ENCODE measurements at places on chromosomes 13 and 19.

DNA sequence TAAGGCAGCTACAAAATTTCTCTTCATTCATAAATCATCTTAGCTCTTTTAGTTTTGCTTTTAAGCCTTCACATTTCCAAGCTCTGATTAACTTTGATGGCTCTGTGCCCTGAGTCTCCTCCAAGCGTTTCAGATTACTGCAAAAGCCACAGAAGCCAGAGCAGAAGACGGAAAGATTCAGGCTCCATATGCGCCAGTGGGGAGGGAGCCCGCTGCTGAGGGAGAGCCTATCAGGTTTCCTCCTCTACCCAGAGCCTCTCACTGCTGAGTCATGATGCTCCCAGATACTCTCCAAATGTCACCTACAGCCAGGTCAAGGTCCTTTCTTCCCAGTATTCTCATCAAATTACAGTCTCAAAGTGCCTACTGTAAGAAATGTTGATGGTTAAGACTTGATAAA, 193.6 kb downstream of the RAP2A start:
- DNase-seq: no peak

GRCh38 chr13:75621147-75621546, 15.0 kb upstream of the LMO7 start:
- DNase-seq: no peak

DNA sequence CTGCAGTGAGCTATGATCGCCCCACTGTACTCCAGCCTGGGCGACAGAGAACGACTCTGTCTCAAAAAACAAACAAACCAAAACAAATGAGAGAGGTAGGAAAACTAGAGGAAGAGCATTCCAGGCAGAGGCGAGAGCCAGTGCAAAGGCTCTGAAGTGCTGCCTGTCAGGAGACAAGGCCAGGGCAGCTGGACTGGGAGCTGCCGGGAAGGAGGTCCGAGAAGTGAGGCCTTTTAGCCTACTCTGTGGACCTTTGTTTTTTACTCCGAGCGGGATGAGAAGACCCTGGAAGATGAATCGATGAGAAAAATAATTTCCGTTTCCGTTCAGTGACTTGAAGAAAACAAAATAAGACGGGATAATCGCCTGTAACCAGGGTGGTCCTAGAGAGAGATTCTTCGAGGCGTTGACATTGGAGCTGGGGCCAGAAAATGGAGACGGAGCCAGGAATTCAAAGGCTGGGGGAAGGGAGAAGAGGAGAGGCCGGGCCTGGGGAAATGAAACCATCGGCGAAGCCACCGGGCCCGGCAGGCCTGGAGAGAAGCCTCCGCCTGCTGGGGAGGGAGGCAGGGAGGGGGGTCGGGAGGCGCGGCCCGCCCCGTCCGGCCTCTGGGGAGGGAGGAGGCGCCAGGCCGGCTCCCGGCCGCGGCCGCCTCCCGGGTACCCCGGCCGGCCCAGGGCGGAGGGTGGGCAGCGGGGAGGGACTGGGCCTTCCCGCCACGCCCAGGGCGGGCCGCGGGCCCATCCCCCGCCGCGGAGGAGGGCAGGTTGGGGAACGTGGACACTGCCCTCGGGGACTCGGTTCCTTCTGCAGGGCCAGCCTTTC, 7.8 kb upstream of the SERTAD1 start:
- peak; percentile 85 for DNase-seq

GRCh38 chr13:27712421-27712820, 79.9 kb upstream of the GSX1 start:
- no peak for DNase-seq

- DNase-seq: no peak
Observed at GRCh38 chr13:52884429-52885010, 36.1 kb upstream of the PCDH8 start.

DNA sequence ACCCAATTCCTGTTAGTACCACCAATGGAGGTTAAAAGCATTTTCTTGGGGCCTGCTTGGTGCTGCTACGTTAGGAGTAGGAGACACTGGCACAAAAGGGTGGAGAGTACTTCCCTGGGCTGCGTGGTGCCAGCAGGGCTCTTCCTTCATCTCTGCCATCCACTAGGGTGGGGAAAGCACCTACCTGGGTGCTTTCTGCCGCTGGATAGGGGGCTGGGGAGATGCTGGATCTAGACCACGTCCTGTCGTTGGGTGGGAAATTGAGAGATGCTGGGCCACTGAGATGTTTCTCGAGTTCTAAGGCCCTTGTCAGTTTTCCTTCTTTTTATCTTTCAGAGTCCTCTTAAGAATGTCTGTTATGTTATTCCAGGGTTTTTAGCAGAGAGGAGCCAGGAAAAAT, 6.7 kb upstream of the FCGBP start:
- no peak for DNase-seq

DNA sequence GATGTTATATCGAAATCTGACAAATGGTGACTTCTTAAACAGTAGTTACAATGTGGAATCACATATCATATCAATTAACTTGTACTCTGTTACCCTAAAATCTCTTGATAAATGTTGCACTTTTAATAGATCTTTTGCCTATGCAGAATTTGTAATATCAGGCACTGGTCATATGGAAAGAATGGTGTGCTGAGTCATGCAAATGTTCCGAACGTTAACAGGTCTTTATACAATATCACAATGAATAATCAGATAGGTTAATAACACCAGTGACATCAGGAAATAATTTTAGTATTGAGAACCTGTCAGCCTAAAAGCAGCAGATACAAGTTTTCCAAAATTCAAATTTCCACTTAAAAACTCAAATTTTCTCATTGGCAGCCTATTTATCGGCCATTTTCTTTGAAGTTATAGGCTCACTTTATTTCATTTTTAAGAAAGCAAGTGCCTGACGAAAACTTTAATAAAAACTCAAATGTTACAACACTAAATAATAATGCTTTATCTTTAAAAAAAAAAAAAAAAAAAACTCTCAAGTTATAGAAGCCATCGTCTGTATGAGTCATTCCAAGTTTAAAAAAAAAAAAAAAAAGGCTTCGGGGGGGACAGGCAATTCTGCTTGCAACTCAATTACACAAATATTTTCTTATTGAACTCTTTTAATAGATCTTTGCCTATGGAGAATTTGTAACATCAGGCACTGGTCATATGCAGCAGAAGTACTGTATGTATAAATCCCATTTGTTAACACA, 180.9 kb downstream of the DIAPH3 start:
- DNase-seq: no peak

DNA sequence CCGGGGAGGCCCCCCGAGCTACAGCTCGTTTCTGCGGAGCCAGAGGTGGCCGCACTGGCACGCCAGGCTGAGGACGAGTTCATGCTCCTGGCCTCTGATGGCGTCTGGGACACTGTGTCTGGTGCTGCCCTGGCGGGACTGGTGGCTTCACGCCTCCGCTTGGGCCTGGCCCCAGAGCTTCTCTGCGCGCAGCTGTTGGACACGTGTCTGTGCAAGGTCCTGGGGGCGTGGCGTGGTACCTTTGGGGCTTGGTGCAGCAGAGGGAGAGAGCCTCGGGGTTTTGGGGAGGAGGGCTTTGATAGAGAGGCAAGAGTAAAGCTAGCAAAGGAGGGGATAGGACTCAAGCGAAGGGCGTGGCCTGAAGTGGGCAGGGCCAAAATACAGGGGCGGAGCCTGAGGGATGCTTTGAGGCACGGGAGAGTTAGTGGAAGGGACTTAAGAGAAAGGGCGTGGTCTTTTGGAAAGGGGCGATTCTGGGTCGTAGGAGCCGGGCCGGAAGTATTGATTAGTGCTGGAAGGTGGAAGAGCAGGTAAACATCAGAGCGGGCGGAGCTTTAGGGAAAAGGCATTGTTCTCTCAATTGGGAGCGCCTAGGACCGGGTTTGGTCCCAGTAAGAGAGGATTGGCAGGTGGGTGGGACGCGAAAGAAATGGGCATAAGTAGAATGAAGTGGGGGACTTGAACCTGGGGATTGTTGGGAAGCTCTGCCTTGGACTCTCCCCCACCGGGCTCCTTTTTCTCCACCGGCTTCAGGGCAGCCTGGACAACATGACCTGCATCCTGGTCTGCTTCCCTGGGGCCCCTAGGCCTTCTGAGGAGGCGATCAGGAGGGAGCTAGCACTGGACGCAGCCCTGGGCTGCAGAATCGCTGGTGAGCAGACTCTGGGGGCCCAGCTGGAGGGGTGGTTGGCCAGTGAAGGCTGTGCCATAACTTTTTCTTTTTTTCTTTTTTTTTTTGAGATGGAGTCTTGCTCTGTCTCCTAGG, 1.2 kb downstream of the PPM1N start:
- DNase-seq: peak; percentile 83

DNA sequence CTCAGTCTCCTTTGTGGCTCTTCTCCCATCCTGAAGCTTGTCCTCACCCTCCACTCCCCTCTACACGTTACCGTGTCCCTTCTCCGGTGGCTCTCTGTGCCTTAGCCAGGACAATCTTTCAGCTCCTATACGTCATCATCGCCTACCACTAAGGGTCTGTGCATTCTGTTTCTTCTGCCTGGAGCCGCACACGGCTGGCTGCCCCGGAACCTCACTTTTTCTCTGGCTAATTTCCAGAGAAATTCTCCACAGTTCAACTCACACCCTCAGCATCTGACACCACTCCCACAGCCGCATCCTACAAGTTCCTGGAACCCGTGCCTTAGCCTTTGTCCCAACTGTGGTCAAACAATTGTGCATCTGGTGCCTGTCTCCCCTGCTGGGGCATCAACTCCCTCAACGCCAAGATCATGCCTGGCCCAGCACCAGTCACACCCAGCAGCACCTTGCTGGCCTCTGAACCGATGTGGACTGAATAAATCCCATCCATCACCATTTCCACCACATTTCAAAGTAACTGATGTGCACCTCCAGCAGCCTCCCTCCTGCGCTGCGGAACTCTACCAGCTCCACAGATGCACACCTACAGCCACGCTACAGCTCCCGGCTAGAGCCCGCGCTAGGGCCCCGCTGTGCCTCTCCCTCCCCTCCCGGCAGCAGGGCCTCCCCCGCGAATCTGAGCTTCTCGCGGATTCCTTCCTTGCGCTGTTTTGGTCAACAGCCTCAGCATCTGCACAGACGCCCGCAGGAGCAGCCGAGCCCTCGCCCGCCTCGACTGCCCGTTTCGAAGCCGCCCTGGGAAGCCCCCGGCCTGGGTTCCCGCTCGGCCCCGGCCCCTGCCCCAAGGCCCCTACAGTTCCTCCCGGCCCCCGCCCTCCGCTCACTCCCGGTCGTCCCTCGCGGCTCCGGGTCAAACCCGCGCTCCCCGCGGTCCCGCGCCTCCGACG, 689 bp downstream of the DCUN1D2 start:
- no peak for DNase-seq

GRCh38 chr19:42158926-42159325, 26.7 kb upstream of the POU2F2 start:
- no peak for DNase-seq

DNA sequence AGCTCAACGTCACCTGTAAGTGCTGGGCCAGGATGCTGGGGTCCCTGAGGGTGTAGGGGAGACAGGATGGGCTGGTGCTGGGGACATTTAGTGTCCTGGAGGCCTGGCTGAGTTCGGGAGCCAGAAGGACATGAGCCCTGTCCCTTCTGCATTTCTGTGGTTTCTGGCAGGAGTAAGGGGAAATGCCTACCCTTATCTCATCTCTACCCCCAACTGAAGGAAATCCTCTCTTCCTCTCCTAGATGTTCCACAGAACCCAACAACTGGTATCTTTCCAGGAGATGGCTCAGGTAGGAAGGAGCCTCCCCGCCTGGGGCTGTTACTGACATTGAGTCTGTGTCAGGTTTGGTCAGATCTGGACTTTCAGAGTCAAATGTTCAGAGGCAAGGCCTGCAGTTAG, 1.2 kb downstream of the CD33 start:
- DNase-seq: no peak

DNA sequence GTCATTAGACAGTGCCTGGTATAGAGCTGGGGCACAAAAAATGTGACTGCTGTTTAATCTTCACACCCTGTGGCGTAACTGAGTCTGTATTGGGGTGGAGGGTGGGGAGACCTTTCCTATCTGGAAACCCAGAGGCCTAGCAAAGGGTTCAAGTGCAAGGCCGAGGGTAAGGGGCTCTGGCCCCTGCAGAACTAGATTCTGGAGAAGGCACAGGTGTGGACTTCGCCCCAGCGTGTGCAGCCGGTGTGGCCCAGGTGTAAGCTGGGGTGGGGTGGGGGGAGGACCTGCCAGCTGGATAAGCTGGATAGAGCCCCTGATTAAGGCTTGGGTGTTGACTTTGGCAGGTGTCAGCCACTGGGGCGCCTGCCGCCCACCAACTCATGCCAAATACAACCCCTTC, 1.3 kb downstream of the RAB3D start:
- DNase-seq: no peak

GRCh38 chr19:35644987-35645679, 3.0 kb upstream of the COX6B1 start:
- peak; percentile 91 for DNase-seq

- peak; percentile 72 for DNase-seq
Observed at GRCh38 chr19:6632002-6632621, 37.8 kb downstream of the TNFSF14 start.

DNA sequence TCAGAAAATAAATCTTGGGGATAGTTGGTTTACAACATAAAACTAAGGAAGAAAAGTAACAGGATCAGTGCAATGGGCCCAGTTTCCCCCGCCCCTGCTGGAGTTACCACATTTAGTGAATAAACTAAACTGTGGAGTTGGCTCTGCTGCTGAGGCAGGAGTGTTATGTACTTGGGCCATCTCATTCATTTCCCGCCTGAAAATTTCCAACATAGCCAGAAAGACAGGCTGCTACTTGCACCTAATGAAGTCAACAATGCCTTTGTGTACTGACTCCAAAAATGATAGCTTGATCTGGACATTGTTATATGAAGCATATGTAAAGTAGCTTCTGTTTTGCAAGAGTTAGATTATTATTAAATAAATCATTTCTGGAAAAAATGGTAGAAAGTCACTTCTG, 7.9 kb upstream of the RNASEH2B start:
- no peak for DNase-seq

- no peak for DNase-seq
Observed at GRCh38 chr13:23321535-23322241, 111.8 kb downstream of the SACS start.

DNA sequence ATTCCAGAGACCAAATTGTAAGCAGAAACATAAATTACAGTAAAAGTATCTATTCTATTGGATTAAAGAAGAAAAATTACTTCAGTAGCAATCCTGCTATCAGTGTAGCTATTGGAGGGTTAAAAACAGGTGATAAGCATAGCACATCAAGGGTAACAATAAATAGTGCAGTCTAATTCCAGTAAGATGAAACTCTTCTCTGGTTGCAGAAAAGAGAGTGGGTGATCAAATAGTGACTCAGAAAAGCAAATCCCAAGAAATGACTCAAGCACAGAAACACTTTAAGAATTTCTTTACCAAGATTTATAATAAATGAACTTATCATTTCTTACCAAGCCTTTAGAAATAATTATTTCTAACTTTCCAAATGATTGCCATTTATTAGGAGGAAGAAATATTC, 135.7 kb downstream of the LMO7 start:
- DNase-seq: no peak

GRCh38 chr13:76693086-76693485, 193.1 kb downstream of the KCTD12 start:
- no peak for DNase-seq

Data from ecto neural progenitor cell (in vitro differentiated cells).